Thyroid gland (tissue), 4 donors: ENCODE measurements at places on chromosomes 11 and 22. TPM values are rescaled to one million over a fixed set of nuclear protein-coding genes. Genes with fewer than 3 reads are reported as not detected.

DNA sequence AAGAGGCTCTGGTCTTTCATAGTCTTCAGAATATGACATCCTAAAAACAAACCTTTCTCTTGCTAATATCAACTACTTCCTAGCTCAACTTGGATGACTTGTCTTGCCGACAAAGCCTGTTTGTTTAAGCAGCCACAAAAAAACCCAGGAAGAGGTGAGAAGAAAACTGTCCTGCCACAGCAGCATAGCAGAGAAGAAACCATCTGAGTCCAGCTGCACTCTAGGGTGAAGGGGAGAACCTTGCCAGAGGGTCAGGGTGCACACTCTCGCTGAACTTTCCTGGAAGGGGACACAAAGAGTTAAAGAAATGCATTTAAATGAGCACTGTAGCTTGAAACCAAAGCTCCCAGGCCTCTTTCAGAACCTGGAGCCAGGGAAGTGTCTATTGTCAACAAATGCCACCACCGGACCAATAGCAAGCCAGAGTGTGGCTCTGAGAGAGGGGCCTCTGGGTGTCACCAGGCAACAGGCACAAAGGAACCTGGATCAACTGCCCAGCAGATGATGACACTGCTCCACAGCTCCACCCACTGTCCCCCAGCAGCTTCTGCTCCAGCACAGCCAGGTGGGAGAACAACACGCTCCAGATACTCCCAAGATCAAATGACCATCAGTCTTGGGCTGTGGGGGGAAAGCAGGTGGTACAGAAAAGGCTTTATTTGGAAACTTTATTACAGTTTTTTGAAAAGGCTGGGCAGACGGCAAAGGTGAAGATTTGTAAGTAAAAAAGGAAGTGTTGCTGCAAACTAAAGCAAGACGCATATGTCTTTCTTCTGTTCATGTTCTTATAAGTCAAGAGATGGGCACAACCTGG lies 105.7 kb downstream of the RASSF10 start:
- peak; percentile 54 for DNase-seq

GRCh38 chr11:68140496-68141245 lies 19.5 kb upstream of the CHKA start:
- DNase-seq: peak; percentile 62

Gene CNGA4
- 0.67 TPM for total RNA-seq

DNA sequence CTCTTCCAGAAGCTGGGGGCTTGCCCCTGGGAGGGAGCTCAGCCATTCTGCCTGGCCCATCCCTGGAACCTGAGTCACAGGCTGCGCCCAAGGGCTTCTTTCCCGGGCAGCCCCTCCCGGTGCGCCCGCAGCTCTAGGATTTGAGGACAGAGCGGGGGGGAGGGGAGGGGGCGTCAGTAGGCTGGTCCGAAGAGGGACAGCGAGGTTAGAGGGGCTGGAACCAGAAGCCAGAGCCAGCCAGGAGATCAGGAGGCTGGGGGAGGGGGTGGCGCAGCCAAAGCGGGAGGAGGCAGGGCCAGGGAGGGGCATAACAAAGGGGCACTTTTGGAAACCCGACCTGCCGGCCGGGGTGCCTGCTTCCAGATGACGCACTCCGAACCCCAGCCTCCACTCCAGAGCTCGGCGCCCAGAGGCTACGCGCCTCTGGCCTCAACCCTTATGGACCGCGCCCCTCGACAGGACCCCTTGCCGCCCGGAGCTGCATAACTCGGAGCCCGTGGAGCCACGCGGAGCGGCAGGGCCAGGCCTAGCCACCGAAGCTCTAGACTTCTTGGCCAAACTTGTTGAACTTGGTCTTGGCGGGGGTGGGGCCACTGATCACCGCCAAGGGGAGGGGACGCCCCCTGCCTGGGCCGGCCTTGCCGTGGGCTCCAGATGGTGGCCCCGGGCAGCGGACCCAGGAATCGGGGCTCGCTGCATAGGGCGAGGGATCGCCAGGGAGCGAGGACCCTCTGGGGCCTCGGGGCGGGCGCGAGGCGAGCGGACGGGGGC lies 744 bp downstream of the PACSIN3 start:
- DNase-seq: peak; percentile 87

- DNase-seq: no peak
Observed at GRCh38 chr11:101476191-101476590, 107.6 kb downstream of the TRPC6 start.

DNA sequence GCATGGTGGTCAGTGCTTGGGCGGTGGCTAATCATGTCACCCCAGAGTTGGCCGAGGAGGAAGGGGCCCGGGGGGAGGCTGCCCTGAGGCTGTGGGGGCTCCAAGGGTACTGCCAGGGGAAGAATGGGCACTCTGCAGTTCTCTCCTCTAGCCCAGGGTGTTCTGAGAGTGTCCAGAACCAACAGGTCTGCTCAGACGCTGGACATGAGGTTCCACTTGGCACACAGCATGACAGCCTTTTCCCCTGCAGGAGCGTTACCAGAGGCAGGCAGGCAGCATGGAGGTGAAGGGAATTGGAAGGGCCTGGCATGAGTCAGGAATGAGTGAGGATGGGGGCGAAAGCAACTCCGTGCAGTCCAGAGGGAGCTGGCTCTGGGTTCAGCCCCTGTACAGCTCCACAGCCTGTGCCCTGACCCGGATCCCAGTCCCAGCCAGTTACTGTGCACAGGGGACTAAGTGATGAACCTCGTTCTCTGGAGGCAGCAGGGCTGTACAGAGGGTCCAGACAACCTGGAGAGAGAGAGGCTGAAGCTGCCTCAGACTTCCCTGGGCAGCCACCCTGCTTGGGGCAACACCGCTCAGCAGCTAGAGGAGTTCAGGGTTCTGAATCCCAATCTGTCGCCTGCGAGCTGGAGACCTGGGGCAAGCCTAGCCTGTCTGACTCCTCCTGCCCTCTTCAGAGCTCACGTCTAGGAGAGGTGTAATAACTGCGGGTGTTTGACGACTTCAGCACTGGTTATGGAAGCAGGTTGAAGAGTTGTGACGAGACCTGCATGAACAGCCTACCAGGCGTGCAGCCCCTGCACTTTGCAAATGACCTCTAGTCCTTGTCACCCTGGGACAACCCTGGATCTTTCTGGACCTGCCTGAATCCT lies 14.7 kb upstream of the TUB start:
- DNase-seq: no peak

Gene OAF
- 39.8 TPM for total RNA-seq

- peak; percentile 92 for DNase-seq
Observed at GRCh38 chr11:63537293-63538101, 889 bp downstream of the PLAAT4 start.

GRCh38 chr11:119093942-119094815 lies 7.5 kb downstream of the DPAGT1 start:
- DNase-seq: peak; percentile 37

DNA sequence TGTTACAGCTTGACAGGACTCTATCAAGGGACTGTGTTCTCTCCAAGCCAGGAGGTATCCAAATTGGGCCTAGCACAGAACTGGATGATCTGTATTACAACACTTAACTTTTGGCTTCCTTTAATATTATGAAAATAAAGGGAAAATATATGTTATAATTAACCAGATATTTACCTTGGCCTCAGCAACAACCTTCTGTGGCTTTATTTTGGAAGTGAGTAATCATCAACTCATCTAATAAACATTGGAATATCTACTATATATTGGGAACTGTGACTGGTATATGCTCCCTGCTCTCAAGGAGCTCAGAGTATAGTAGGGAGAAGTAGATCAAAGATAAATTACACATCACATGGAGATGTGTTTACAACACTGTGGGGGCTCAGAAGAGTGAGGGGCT lies 352.2 kb downstream of the METTL15 start:
- no peak for DNase-seq

DNA sequence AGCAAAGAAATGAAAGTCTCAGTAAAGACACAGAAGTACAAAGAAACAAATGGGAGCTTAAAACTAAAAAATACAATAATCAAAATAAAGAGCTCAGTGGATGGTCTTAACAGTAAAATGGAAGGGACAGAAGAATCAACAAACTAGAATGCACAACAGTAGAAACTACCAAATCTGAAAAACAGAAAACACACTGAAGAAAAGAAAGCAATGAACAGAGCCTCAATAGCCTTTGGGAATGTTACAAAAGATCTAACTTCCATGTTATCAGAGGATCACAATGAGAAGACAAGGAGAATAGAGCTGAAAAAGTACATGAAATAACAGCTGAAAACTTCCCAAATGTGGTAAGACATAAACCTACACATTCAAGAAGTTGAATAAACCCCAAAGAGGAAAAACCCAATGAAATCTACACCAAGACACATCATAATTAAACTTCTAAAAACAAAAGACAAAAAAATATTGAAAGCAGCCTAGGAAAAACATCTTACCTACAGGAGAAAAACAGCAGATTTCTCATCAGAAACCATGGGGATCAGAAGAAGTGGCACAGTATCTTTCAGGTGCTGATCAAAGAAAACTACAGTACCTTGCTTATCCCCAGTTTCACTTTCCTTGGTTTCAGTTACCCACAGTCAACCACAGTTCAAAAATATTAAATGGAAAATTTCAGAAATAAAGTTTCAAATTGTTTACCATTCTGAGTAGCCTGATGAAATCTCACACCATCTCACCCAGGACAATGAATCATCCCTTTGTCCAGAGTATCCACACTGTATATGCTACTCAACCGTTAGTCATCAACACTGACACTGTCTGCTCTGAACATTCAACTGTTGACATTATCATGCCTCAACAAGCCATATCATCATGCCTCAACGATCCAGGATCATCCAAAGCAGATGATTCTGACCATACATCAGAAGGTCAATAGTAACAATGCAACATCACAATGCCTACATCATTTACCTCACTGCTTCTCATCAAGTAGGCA lies 22.2 kb downstream of the RRAS2 start:
- DNase-seq: no peak

DNA sequence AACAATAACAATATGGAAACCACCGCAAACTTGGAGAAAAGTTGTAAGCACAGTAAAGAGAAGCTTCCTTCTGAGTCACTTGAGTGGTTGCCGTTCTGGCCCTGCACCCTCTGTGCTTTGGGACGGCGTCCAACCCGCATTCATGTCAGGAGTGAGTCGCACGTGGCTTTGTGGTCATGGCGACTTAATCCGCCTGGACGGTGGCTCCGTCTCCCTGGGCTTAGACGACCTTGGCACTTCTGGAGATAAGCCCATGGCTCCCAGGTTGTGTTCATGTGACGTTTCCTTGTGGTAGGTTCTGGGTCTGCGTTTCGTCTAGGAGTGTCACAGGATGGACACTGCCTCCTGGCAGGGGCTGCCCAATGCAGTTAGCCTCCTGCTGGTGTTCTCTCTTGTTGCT lies 40.5 kb downstream of the TPCN2 start:
- DNase-seq: no peak

GRCh38 chr11:1632053-1632714 lies 2.6 kb downstream of the KRTAP5-5 start:
- no peak for DNase-seq

GRCh38 chr11:102289592-102289991 lies 27.7 kb upstream of the BIRC3 start:
- DNase-seq: peak; percentile 23
